ENCODE measurements at places on chromosomes 3 and 15. TPM values are rescaled to one million over a fixed set of nuclear protein-coding genes. Genes with fewer than 3 reads are reported as not detected.

The OSTN gene
- total RNA-seq: not detected

The KY gene
- 0.18 TPM for total RNA-seq

The MEIS2 gene
- total RNA-seq: 28.3 TPM

The RARB gene
- 5.9 TPM for total RNA-seq

The CADPS gene
- total RNA-seq: not detected

The GOLGA8J gene
- not detected for total RNA-seq

The NUP210 gene
- total RNA-seq: 1.3 TPM

The RTP1 gene
- not detected for total RNA-seq

The PLCH1 gene
- total RNA-seq: not detected

The HIGD2B gene
- not detected for total RNA-seq

The MRPL3 gene
- total RNA-seq: 51.8 TPM

The DNAH1 gene
- total RNA-seq: 9.4 TPM

The CHRNA5 gene
- 1.6 TPM for total RNA-seq

The NDUFB5 gene
- total RNA-seq: 93.6 TPM

The LSMEM2 gene
- total RNA-seq: not detected

The POLR2M gene
- 88.3 TPM for total RNA-seq

The TTLL13 gene
- total RNA-seq: not detected

The CHRFAM7A gene
- 4.4 TPM for total RNA-seq

The CIDEC gene
- total RNA-seq: not detected

The CAMK1 gene
- total RNA-seq: 9.7 TPM

The CCR8 gene
- total RNA-seq: not detected

The SEMA7A gene
- 1.1 TPM for total RNA-seq

The UPK1B gene
- not detected for total RNA-seq

The SCG5 gene
- total RNA-seq: 2.5 TPM

The GATM gene
- not detected for total RNA-seq

The ANKRD63 gene
- total RNA-seq: not detected

The BCL2A1 gene
- not detected for total RNA-seq

The DAZL gene
- total RNA-seq: not detected

The VEPH1 gene
- total RNA-seq: 4.3 TPM

The ACSBG1 gene
- not detected for total RNA-seq

The SLC28A1 gene
- not detected for total RNA-seq

The GLDN gene
- total RNA-seq: 0.29 TPM

The PYGO1 gene
- total RNA-seq: 21.0 TPM

Measured in chondrocyte (in vitro differentiated cells).